ENCODE measurements at places on chromosomes 2 and 18.

DNA sequence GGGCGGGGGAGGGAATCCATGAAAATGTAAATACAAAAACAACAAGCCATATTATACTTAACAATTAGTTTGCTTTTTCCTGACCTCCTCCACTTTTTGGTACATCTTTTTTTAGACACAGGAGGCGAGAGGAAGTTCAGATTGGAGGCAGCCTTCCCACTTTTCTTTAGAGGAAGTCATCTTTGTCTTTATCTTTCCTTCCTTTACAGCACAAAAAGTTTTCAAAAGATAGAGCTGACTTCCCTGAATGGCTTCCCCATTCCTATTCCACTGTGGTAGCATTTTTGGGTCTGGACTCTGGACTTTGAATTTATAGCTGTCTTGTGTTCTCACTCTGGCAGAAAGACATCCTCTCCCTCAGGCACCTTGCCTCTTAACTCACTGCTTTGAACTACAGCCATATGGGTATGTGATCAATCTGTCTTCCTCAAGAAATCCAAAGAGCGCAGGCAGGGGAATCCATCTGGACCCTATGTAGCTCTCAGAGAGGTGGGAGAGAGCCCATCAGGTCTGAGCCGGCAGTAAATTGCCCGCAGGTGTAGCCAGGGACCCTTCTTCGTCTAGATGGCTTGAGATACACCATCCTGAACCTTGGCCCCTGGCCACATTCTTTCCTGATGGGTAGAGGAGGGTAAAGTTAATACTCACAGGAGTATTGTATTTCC, 101.9 kb downstream of the AQP4 start:
- no peak for DNase-seq

DNA sequence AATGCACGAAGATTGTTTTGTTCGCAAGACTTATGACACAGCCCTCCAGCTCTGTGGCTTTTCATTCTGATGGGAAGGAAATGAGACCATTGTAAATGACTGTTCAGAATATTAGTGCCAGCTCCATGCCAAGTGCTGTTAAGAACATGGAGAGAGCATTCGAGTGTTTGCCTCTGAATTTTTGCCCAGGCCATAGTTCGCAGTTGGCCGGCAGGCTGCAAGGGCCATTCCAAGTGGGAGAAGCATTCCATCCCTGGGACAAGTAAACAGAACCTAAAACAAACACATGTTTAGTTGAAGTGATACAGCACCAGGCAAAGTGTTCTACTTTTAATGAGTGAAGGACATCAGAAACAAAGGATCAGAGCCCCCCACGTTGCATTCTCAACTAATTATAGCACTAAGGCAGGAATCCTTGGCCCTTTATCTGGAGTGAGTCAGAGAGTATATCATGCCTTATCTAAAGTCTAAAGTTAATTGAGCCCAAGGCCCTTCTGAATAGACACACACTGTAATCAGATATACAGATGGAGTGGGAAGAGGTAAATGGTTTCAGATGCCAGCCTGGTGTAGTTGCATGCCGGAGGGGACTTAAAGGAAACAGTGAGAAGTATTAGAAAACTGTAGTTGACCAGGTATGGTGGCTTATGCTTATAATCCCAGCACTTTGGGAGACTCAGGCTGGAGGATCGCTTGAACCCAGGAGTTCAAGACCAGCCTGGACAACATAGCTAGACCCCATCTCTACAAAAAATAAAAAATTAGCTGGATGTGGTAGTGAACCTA, 53.3 kb downstream of the NEDD4L start:
- no peak for DNase-seq

- no peak for DNase-seq
Observed at GRCh38 chr2:152407204-152407721, 72.3 kb downstream of the FMNL2 start.

DNA sequence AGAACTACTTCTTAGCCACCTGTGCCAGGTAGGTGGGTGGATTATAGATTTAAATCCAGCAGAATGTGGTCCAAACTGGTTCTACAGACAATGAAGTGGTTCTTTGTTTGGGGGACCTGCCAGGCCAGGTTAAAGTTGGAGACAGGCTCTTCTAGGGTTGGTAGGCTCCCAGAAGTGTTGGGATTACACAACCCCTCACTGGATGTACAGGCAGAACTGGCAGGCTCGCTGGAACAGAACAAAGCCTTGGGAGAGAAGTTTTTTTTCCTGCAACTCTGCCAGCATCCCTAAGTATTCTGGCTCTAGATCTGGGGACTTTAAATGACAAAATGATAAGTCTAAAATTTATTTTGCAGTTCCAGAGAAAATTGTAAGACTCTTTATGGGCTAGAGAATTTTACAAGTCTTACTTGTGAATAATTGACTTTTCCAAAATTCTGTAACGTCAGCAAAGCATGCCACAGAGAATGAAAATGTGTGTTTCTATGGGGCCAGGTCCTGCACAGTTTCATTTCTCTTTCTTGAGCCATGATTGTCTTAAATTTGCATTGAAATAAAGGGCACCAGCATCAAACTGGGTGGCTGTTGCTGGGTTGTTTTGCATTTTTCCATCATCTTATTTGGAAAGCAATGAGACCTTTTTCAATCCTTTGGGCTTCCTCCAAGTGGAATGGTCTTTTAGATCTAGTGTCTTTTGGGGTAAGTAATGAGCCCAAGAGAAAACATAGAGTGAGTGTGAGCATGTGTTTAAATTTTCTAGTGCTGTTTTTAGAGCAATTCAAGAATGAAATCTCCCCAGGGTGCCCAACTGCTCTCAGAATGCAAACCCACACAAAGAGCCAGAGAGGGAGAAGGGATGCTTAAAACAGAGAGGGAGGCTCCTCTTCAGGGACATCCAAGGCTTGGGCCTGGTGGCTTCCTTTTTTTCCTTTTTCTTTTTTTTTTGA, 32.4 kb upstream of the ATL2 start:
- DNase-seq = no peak

DNA sequence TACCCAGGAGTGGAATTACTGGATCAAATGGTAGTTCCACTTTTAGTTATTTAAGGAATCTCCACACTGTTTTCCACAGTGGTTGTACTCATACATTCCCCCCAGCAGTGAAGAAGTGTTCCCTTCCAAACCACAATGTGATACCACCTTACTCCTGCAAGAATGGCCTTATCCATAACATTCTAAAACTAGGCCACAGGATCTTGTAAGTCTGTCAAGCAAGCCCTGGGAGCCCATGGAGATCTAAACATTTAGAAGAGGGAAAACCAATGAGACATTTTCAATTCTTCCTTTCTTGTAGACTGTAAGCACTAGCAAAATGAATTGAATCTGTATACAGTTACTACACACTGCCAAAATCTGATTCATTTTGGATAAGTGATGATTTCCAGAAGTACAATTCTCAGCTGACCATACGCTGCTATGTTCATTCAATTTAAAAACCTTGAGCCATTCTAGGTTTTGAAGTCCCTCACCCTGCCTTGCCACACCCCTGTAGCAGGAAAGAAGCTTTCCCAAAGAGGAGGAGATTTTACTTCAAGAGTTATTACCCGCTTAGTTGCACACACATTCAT, 149.1 kb downstream of the SLC8A1 start:
- DNase-seq = no peak

- no peak for DNase-seq
Observed at GRCh38 chr18:2258954-2259353, 312.4 kb downstream of the METTL4 start.

DNA sequence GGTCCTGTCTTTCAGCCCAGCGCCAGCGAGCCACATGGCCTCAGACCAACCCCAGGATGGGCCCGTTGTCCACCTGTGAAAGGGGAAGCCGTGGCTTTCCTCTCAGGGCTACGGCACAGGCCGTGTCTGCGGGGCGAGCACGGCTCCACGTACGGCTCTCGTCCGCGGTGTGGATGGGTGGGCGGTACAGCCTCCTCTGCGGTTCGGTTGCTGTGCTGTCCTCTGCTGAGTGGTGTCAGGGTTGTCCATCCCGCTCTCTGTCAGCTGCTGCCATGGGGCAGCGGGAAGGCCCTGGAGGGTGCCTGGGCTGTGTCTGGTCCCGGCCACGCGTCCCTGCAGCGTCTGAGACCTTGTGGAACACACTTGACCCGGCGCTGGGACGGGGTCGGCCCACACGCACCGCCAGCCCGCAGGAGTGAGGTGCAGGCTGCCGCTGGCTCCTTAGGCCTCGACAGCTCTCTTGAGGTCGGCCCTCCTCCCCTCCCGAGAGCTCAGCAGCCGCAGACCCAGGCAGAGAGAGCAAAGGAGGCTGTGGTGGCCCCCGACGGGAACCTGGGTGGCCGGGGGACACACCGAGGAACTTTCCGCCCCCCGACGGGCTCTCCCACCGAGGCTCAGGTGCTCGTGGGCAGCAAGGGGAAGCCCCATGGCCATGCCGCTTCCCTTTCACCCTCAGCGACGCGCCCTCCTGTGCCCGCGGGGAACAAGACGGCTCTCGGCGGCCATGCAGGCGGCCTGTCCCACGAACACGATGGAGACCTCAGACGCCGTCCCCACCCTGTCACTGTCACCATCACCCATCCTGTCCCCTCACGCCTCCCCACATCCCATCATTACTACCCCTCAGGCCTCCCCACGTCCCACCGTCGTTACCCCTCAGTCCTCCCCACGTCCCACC, 128.7 kb downstream of the NFATC1 start:
- DNase-seq = no peak

All from T-helper 2 cell (primary cell).